ENCODE measurements at places on chromosomes 12 and 14. TPM values are rescaled to one million over a fixed set of nuclear protein-coding genes. Genes with fewer than 3 reads are reported as not detected.

Gene MANSC4
- not detected for total RNA-seq

Gene RHEBL1
- 8.0 TPM for total RNA-seq

Gene NCKAP5L
- 10.3 TPM for total RNA-seq

Gene DPF3
- total RNA-seq, result 3.8 TPM

Gene KSR2
- not detected for total RNA-seq

Gene TMEM132C
- not detected for total RNA-seq

Gene BICD1
- total RNA-seq, result 17.8 TPM

Gene MEG3
- total RNA-seq, result not detected

Gene DBX2
- total RNA-seq, result not detected

Gene DLGAP5
- 84.8 TPM for total RNA-seq

Gene SYNDIG1L
- total RNA-seq, result not detected

Gene KRT72
- 0.67 TPM for total RNA-seq

Gene CEP170B
- total RNA-seq, result 6.3 TPM

Gene C12orf50
- total RNA-seq, result 0.08 TPM

Gene HOXC13
- total RNA-seq, result not detected

Gene MOAP1
- 31.6 TPM for total RNA-seq

Gene AICDA
- total RNA-seq, result not detected

Gene NOS1
- total RNA-seq, result not detected

Gene CFAP251
- total RNA-seq, result 1.4 TPM

Gene RFX4
- not detected for total RNA-seq

Gene PTMS
- total RNA-seq, result 36.2 TPM

Gene PNN
- total RNA-seq, result 105 TPM

Gene TBX5
- total RNA-seq, result not detected

Gene KCNJ8
- not detected for total RNA-seq

Gene TRHDE
- total RNA-seq, result not detected

Gene MIS18BP1
- 57.2 TPM for total RNA-seq

Gene CDC42BPB
- total RNA-seq, result 1.1 TPM

Gene CLEC4A
- 0.83 TPM for total RNA-seq

Gene TMEM30B
- total RNA-seq, result 1.4 TPM

Gene CCDC63
- not detected for total RNA-seq

Gene TCL1B
- total RNA-seq, result not detected

Gene LUM
- total RNA-seq, result not detected

Gene GLT8D2
- not detected for total RNA-seq

Gene SLC5A8
- total RNA-seq, result not detected

Gene ASIC1
- total RNA-seq, result 31.3 TPM

Gene NFKBIA
- total RNA-seq, result 88.1 TPM

Gene RNASE1
- total RNA-seq, result 4.5 TPM

Gene P2RX4
- total RNA-seq, result 52.9 TPM

Gene PMCH
- not detected for total RNA-seq

Gene AMN1
- 7.3 TPM for total RNA-seq

Gene SRGAP1
- total RNA-seq, result 0.03 TPM

Gene EIF2B2
- total RNA-seq, result 35.4 TPM

Gene P2RX2
- not detected for total RNA-seq

Gene RTN1
- total RNA-seq, result not detected

Gene FGF6
- total RNA-seq, result not detected

Data from activated naive CD8-positive, alpha-beta T cell treated with anti-CD3 and anti-CD28 coated beads, Interleukin-2, amount 10 ng/mL, durations not matched to agents 7 days and 5 days (primary cell).